Kidney (tissue), 22 donors: ENCODE measurements at places on chromosomes 11 and 22. TPM values are rescaled to one million over a fixed set of nuclear protein-coding genes. Genes with fewer than 3 reads are reported as not detected.

DNA sequence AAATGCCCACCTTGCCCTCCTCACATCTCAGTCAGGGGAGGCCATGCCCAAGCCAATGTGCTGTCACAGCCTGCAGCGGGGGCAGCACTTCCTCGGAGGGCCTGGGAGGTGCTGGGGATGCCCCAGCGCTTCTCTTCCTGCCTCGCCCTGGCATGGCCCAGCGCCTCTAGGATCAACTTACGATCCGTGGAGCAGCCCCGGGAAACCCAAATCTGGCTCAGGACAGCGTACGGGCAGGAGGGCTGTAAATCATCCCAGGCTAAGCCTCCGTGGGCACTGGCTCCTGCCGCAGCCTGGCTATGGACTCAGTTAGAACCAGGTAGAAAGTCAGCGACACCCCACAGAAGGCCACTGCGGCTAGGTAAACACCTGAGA is 60.9 kb upstream of the EMID1 start:
- peak; percentile 89 for DNase-seq

DNA sequence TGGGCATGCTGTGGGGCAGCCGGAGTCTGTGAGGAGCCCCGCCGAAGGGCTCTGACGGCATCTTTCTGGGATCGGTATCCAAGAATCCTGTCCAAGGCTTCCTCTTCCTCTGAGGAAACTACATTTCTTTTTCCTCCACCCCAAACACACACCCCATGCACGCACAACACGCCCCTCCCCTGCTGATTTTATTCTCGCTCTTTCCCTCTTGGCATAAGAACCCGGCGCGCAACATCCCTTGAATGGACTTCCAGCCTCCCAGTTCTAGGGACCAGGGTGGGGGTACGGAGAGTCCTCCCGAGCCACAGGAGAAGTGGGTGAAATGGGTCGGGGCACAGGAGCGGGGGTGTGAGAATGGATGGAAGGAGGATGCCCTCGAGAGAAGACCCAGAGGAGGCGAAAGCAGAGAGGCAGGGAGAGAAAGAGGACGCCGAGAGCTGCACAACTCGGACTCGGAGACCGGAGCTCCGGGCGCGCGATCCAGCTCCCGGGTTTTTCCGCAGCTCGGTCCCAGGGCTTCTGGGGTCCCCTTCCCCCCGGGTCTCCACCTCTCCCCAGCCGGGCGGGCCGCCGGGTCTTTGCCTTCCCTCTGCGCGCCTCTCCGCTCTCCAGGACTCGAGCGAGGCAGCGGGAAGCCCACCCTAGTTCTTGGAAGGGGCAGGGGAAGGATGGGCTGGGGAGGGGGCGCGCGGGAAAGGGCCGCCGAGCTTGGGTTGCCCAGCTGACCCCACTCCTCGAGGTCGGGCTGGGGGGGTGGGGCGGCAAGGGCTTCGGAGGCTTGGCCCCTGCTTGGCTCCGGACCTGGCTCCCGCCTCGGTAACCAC is 1.5 kb upstream of the LARGE1 start:
- peak; percentile 91 for DNase-seq

DNA sequence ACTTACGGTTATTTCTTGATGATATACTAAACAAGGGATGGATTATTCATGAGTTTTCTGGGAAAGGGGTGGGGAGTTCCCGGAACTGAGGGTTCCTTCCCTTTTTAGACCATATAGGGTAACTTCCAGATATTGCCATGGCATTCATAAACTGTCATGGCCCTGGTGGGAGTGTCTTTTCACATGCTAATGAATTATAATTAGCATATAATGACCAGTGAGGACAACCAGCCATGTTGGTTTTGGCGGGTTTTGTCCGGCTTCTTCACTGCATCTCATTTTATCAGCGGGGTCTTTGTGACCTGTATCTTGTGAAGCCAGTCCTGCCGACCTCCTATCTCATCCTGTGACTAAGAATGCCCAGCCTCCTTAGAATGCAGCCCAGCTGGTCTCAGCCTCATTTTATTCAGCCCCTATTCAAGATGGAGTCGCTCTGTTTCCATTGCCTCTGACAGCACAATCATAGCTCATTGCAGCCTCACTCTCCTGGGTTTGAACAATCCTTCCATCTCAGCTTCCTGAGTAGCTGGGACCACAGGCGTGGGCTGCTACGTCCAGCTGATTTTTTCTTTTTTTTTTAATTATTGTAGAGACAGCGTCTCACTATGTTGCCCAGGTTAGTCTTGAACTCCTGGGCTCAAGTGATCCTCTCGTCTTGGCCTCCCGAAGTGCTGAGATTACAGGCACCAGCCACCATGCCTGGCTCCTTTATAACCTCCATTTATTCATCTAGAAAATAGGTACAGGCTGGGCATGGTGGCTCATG is 52.6 kb upstream of the EMID1 start:
- DNase-seq: no peak

DNA sequence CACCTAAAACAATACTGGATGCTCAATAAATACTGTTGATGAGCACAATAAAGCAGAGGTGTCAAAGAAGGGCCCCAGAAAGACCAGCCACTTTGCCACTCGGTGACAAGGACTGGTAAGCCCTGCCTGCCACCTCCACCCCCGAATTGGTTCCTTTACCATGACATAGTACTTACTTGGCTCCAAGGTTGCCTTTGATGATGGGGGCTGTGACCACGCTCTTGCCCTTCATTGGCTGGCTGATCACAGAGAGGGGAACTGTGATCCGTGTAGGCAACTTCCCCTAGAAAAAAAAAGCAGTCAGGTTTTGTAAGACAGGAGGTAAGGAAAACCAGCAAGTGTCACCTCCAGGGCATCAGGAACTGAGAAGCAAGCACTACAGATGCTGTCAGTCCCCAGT is 29.7 kb downstream of the NFRKB start:
- DNase-seq: no peak

DNA sequence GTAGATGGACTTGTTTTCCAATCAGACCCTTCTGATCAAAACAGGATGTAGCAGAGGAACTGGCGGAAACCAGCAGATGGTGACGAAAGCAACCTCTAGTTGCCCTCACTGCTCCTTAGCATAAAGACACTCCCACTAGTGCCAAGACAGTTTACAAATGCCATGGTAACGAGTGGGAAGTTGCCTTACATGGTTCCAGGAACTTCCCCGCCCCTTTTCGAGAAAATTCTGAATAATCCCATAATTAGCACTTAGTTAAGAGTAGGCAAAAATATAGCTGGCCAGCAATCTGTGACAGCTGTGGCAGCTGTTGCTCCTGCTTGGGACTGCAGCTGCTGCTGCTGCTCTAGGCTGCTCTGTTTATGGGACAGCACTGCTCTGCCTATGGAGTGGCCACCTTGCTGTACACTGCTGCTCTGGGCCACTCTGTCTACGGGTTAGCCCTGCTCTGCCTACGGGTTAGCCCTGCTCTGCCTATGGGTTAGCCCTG is 33.4 kb upstream of the SORL1 start:
- DNase-seq: peak; percentile 16

DNA sequence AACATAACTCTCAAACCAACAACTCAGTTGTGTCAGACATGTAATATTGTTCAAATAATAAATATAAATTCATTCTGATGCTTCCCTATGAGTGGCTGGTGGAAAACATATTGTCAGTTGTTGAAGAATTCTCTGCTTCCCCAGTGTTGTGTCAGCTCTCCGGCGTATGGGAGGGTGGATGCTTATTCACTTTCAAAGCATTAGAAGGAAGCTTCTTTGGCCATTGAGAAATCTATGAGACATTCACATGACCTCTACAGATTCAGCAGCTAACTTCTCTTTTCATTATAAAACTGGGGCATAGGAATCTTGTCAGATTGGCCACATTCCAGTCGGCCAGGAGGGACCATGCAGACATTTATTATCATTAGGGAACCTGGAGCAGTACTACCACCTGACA is 2.9 kb downstream of the OR51V1 start:
- no peak for DNase-seq

DNA sequence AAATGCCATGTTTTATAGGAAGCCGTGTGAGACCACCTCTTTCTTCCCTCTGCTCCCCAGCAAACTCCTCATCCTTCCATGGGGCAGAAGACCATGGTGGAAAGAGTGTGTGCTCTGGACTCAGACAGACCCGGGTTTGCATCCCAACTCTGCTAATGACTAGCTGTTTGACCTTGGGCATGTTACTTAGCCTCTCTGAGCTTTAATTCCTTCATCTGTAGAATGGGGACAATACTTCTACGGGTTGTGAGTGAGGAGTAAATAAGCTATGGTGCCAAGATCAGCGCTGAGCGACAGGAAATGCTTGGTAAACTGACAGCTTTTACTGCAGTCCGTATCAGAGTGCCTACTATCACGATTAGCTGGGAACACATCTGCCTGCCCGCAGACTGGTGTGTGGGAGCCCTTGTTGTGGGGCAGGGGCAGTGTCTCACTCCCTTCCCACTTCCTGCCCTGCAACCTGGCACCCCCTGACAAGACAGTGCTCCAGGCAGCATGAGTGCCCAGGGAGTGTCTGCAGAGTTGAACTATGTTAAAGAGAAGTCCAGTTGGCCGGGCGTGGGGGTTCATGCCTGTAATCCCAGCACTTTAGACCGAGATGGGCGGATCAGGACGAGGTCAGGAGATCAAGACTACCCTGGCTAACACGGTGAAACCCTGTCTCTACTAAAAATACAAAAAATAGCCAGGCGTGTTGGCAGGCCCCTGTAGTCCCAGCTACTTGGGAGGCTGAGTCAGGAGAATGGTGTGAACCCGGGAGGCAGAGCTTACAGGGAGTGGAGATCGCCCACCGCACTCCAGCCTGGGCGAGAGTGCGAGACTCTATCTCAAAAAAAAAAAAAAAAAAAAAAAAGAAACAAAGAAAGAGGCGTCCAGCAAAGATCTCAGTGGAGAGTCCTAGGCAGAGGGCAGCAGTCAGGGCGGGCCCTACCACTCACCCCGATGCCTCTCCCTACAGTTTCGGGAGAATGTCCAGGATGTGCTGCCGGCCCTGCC is 2.2 kb downstream of the SEC14L2 start:
- DNase-seq: no peak

DNA sequence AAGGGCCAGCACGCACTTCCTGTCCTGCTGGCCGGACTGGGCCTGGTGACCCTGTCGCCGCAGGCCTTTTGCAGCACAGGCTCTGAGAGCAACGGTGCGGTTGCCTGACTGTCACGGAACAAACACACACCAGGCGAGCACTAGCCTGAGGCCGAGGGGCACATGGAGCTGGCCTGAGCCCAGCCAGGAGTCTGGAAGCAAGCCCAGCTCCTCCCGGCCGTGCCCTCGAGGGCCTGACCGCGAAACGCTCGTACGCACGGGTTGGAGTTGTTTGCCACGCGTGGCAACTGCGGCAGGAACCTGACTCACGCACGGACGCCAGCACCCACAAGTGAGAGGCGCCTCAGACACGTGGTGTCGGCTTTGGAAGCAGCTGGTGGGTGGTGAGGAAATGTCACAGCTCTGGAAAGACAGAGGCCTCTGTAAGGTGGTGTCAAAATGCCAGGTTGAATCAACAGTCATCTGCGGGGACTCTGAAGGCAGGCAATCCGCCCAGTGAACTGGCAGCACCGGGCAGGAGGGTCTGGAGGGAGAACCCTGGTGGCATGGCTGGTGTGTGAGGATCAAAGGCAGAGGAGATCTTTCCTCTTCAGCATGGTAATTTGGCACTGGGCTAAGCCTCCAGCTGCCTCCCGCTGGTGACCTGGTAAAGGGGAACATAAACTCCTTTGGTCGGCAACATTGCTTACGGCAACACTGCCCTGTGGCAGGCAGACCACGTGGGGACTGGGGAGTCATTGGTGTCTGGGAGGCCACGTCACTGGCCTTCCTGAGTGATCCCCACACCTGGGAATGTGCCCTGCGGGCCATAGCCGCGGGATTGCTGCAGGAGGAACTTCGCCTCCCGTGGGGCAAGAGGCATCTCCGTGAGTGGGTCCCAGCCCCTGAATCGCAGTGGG is 15.3 kb upstream of the IL17REL start:
- DNase-seq: no peak

DNA sequence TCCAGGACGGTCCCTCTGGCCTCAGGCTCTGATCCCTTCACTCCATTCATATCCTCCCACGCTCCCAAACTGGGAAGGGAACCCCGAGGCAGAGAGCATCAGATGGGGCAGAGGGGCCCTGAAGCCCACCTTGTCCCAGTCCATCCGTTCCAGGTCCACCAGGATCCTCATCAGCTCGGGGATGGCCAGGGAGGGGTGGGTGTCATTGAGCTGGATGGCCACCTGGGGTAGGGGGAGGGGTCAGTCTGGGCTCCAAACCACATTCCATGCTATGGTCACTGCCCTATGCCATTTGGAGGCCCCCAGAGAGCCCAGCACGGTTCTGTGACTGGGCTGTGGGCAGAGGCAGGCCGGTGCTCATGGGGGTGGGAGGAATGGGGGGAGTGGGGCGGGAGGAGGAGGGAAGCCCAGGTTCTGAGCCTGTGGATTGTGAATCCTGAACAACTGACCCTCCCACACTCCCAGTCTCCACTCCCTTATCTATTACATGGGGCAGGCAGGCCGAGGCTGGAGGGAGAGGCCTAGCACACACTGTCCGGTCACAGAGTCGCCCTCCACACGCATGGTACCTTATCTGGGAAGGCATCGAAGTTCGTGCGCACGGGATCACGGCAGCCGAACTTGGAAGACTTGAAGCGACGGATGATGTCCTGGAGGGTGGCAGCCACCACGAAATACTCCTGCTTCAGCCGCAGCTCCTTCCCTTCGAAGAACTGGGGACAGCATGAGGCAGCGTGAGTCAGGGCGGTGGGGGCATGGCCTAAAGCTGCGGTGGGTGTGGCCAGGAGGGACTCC is 5.5 kb downstream of the PYGM start:
- DNase-seq: no peak

DNA sequence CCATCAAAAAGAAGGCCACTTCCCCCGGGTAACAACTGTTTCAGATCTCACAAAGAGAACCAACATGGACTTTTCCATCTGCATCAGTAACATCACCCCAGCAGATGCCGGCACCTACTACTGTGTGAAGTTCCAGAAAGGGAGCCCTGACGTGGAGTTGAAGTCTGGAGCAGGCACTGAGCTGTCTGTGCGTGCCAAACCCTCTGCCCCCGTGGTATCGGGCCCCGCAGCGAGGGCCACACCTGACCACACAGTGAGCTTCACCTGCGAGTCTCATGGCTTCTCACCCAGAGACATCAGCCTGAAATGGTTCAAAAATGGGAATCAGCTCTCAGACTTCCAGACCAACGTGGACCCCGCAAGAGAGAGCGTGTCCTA is 3.7 kb downstream of the SEC14L6 start:
- DNase-seq: no peak

DNA sequence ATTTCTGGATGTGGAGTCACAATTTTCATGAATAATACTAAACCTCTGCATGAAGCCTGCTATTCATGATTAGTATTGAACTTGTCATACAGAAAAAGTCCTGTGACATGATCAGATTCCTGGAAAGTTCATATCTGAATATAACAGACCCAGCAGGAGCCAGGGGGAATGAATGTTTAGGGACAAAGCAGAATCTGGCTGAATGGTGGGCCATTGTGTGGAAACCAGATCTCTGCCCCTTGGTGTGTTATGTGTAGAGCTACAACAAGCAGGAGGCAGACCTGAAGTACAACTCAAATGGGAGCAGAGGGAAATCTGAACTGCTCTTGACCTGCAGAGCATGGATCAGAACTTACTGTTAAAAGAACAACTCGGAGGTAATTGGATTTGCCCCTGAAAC is 30.3 kb downstream of the KREMEN1 start:
- DNase-seq: no peak

The KLHDC7B gene
- 16.1 TPM for total RNA-seq
